ENCODE measurements at places on chromosomes 5 and 9.
A peak's percentile ranks its signal among the peaks of the same experiment; 100 is the strongest.

GRCh38 chr5:137751869-137752491 lies 2.2 kb downstream of the HNRNPA0 start:
- DNase-seq = no peak

DNA sequence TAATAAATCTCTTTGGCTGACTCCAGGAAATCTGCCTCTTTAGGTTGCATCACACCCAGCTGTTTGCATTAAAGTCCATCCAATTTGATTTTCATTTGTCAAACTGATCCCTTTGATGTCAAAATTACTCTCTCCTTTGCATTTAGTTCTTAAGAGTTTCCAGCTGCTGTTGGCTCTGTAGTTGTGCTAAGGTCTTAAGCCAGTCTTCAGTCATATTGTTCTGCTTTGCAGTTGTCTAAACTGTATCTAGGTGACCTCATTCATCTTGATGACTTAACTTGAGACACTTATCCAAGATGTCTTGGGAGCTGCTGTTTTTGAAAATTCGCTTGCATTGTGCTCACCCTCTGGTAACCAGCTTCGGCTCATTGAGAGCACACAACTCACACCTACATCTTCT lies 386.9 kb upstream of the TLE4 start:
- no peak for DNase-seq

DNA sequence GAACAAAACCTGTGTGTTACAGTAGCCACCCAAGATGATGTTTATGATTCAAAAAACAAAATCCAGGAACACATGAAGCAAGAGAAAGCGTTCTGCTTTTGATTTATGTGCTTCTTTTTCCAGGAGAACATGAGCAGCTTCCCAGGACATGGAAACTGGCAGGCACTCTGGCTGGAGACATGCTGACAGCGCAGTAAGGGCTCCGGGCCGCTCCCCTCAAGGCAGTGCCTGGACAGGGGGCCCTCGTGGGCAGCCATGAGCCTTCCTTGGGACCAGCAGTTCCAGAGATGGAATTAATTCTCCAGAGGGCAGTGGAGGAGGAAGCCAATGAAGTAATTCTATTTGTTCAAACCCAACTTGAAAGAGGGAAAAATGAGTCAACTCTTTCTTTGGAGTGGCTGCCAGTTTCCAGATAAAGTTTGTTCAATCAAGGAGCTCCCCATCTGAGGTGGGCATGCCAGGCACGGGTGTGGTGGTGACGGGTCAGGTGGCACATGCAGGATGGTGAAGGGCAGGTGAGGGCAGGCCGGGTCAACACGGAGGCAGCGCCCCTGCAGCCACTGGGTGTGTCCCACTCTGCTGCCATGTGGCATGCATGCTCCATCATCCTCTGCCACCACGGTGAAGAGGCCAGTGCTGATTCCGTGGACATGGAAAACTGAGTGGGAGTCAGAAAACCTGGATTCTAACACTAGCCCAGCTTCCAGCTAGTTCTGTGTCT lies 83.8 kb downstream of the OTULIN start:
- no peak for DNase-seq

DNA sequence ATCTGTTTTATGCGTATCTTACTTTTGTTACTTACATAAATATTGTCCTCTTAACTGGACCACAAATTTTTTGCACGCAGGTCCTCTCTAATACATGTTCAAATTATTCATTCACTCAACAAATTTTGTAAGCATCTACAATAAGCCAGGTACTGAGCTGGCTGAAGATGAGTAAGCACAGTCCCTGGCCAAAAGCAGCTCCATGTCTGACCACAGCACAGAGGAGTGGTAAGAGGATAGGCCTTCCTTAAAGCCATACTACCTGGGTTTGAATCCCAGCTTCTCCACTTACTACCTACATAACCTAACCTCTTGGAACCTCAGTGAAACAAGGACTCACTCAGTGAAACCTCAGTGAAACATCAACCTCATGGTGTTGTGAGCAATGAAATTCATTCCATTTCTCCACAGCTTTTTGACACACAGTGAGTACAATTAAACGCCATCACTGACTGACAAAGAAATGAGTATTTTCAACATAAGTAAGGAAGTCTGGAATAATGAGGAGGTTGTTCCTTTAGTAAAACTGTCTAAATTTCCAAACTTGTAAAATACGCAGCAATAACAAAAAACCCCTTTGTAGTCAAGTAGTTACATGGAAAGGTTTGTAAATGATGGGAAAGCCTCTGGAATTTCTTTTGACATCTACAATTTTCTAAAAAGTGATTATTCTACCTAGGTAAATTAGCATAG lies 15.0 kb downstream of the PTAR1 start:
- no peak for DNase-seq

DNA sequence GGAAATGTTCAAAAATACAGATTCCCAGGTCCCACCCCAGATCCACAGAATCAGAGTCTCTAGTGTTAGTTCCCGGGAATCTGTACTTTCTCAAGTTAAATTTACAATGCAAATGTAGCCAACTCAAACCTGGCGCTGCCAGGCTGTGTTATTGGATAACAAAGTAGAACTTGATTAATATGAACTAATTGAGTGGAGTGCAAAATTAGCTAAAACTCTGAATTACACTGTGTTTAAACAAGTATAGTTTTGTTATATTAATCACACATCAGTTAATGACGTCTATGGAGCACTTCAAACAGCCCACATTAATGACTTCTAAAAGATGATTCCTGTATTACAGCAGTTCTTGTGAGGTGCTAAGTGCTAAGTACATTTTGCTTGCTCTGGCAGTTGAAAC lies 32.4 kb upstream of the CYFIP2 start:
- no peak for DNase-seq

DNA sequence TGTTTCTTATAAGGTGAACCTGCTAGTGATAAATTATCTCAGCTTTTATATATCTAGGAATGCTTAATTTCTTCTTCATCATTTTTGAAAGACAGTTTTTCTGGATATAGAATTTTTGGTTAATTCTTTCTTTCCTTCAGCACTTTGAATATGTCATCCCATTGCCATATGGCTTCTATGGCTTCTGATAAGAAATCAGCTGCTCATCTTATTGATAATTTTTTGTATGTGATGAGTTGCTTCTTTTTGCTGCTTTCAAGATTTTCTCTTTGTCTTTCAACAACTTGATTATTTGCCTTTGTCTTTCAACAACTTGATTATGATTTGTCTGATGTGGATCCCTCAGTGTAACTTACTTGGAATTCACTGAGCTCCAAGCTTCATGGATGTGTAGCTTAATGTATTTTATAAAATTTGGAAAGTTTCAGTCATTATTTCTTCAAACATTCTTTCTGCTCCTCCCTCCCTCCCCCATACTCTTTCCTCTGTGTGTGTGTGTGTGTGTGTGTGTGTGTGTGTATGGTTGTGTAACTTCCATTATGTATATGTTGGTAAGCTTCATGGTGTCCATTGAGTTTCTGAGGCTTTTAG lies 243.9 kb downstream of the TLE1 start:
- no peak for DNase-seq

- no peak for DNase-seq
These were observed 462.2 kb downstream of the RASEF start for GRCh38 chr9:82600536-82601292.

GRCh38 chr5:118578093-118578492 lies 410.3 kb downstream of the DTWD2 start:
- DNase-seq = no peak

- no peak for DNase-seq
These were observed 160.6 kb downstream of the NFIB start for GRCh38 chr9:14153310-14153720.

DNA sequence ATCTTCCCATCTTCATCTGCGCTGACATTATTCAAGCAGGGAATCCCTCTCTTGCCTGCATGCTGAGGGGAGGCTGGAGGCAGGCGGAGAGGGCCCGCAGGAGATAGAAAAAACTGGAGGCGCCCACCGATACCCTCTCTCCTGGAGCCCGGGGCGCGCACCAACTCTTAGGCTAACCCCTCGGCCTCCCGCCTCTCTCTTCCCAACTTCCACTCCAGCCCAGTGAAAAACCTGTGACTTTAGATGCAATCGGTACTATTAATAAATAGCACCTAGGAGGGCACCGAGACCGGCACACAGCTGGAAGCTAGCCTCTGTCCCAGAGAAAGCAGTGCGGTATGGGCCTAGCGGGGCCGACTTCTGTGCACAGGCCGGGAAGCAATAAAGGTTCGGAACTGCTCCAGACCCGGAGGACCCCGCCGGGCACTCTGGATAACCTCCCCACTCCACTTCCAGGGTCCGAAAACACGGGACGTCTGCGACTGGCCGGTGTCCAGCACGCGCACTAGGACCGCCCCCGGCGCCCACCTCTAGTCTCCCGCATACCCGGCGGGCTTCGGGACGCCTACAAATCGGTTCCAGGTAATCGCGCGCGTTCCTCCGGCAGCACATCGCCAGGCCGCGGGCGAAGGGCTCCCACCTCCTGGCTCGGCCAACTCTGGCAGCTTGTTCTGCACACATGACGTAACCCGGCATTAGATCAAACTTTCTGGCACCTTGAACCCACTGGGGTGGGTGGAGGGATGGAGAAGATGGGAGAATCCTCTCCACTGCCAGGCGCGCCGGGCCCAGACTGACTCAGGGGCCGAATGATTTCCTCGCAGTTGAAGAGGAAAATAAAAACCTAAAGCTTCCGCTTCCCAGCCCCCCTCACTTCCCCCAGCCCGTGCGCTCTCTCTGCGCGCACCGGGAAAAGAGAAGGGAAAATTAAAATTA lies 1.4 kb downstream of the EFNA5 start:
- DNase-seq = peak; percentile 76

GRCh38 chr5:88842784-88843183 lies 40.2 kb downstream of the MEF2C start:
- DNase-seq = no peak

Data from substantia nigra (tissue), 51 donors.